ENCODE measurements at places on chromosomes 12 and 14.
A peak's percentile ranks its signal among the peaks of the same experiment; 100 is the strongest.

DNA sequence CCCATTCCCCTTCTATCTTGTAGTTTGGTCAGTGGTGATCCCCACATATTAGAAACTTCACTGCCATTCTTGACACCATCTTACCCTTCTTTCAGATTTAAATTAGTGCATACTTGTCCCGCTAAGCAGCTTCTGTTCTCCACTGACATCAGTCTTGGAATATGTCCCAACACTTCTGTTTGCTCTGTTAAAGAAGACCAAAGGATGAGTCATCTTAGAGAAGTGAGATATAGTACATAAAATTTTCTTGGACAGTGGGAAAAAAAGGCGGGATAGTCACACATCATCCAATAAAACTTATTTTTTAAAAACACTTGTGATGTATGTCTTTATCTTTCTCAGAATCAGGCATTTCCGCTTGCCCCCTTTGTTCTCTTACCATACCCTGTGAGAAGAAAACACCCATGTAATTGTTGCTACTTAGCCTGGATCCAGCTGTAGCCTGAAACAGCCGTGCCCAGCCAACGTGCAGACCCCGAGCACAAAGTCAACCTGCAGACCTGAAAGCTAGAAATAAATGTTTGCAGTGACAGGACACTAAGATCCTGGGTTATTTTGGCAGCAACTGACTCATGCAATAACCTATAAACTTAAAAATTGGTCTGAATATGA, 100.1 kb upstream of the PDE3A start:
- DNase-seq: no peak

GRCh38 chr12:107655281-107656065, 30.1 kb upstream of the PWP1 start:
- no peak for DNase-seq

- DNase-seq: no peak
Measured at GRCh38 chr12:110137786-110138185, 13.6 kb downstream of the IFT81 start.

DNA sequence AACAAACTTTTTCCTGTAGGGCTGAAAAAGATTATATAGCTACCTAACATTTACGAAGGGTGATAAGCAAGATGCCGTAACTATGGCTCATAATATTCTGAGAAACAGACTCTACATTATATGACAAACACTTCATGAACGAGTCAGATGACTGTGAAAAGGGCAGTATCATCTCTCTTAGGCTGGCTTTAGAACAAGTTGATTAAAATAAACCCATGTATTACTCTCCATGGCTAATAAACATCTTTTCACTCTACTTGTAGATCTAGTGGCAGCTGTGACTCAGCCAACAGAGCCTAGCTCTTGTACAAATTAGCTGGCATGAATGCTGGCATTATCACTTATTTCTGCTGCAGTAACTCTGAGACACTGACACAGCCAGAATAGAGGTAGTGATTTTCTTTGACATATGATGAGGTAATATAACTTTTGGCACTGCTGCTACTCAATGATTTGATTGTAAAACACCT, 47.1 kb downstream of the SLC2A13 start:
- DNase-seq: no peak

DNA sequence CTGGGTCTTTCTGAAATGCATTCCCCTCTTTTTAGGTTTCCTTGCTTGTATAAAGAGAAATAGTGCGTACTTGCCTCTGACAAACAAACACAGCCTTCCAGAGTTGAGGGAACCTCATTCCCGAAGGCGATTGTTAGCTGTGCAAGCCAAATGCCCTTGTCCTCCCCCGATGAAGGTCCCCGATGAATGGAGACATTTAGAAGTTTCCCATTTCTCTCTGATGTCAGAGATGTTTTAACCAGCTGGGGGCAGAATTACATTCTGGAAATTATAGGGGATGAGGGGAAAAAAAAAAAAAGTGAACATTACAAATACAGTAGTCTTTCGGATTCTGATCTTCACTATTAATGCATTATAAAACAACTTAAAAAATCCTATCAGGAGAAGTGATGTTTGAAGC, 366.8 kb downstream of the VRK1 start:
- DNase-seq: no peak

- no peak for DNase-seq
Measured at GRCh38 chr14:37673439-37673838, 78.0 kb downstream of the TTC6 start.

DNA sequence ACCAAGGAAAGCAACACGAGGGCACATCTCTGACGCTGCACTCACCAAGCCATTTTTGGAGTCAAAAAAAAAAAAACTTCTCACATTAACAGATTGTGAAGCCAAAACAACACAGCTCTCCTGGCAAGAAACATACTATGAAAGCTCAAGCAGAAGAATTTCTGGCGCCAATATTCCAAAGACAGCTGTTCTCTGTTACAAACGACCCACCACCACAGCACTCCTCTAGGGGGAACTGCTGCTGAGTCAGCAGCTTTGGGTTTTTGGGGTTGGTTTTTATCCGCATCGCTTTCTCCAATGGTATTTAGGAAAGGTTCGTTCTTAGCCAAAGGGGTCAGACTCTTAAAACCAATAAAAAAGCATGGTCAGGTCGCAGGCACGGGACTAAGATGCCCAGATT, 379.4 kb downstream of the RPS29 start:
- DNase-seq: no peak

- DNase-seq: no peak
Measured at GRCh38 chr14:20791597-20791996, 10.5 kb downstream of the RNASE6 start.

- no peak for DNase-seq
Measured at GRCh38 chr12:100356644-100357223, at the start of gene SLC17A8. TSS of gene SLC17A8 (plus strand) at chr12:100357074. CDS start at chr12:100357392, 318 bp downstream.

DNA sequence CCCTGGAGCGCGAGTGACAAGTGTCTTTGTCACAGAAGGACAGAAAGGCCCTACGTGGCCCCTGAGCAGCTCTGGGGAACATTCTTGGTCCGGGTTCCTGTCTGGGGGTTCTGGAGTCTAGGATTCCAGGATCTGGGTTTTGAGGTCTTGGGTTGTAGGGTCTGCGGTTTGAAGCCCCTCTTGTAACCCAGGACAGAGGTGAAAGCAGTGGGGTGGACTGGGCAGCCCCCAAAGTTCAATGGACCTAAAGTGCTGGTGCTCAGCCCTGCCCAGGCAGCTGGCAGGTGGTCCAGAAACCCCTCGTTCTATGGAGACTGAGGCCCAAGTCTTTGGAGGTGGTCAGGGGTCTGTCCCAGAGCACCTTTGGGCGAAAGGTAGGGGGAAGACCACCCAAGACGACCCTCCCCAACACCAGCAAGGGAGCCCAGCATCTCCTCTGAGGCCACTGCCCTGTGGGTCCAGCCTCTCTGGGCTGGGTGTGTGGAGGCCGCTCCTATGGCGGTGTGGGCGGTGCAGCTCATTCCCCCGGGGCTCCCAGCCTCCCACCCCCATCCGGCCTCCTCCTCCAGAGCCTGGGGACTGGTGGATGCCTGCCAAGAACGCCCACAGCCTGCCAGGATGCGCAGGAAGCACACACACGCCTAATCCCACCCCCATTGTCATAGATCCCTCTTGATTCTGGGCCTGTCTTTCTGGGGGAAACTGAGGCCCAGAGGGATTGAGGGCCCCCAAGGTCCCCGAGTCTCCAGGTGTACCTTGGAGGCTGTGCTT, 30.2 kb upstream of the ANKRD9 start:
- no peak for DNase-seq

DNA sequence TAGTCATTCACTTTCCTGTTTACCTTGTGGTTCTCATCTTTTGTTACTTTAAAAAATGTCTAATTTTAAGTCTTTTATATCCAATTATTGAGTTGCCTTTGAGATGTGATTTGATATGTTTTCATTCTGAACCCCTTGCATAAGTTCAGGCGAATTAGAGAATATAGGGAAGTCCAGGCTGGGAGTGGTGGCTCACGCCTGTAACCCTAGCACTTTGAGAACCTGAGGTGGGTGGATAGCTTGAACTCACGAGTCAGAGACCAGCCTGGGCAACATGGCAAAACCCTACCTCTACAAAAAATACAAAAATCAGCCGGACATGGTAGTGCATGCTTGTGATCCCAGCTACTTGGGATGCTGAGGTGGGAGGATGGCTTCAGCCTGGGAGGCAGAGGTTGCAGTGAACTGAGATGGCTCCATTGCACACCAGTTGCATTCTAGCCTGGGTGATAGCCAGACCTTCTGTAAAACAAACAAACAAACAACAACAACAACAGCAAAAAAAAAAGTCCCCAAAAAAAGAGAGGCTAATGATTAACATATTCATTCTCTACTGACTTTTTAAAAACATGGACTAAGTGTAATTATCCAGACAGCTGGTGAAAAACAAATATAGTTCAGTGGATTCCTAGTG, 451.1 kb upstream of the RGS6 start:
- no peak for DNase-seq

DNA sequence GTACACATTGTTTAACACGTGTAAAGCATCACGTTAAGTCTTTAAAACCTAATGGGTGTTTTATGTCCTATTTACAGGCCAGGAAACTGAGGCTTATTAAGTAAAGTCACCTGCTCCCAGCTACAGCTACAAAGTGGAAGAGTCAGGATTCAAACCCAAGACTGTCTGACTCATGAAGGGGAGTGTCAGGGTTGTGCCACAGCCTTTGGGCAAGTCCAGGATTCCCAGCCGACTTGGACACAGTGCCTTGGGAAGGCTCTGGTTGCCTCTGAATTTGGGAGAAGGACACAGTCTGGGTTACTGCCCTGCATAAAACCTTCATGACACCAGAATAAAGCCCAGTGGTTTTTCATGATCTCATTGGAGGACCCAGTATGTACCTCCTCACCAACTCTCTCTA, 7.3 kb downstream of the RNU4-2 start:
- DNase-seq: no peak

DNA sequence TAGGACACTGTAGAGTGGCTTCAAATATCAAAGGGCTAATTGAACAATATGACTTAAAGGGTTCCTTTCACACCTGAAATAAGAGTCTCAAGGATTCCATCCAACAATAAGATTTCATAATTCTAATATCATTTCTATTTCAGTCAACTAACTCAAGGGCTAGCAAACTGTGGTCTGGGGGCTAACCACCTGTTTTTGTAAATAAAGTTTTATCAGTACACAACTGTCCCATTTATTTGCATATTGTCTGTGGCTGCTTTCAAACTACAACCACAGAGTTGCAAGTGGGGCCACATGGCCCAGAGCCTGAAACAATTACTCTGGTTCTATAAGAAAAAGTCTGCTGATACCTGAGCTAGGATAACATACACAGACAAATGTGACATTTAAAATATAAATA, 29.1 kb downstream of the MED13L start:
- DNase-seq: no peak

DNA sequence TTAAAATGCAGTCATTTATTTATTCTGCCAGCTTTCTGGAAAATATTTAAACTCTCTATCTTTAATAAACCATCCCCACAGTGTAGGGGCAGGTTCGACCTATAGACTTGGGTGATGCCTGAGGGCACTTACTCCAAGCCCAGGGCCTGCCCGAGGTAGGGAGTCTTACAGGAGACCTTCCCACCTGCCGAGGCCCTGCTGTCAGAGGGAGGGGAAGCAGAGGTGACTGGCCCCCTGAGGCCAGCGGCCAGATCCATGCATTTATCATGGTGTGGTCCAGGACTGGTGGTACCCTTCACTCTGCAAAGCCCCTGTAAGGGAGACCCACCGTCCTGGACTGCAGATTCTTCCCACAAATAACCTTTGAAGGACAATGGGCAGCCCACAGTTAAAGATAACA, 7.6 kb downstream of the EML1 start:
- no peak for DNase-seq

DNA sequence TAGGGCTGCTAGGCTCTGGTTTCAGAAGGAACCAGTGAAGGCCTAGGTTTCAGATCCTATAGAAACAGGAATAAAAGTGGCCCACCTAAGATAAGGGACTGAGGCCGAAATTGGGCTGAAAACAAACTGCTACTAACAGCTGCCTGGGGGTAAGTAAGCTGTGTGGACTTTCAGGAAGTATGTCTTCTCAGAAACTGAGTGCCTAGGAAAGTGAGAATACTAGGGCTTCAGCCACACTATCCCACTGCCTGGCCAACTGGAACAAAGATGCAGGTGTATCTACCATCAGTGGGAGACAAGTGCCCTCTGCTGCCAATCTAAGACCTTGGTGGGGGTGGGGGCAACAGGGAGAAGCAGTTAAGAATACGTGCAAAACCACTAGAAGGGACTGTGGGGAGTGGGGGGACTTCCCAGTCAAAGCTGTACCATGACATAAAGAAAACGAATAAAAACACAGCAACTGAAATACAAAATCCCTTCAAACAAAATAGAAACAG, 82.5 kb downstream of the MED13L start:
- peak; percentile 7 for DNase-seq

- no peak for DNase-seq
Measured at GRCh38 chr14:71776471-71777360, 155.5 kb upstream of the RGS6 start.

GRCh38 chr12:65603438-65604351, 220.6 kb upstream of the HMGA2 start:
- no peak for DNase-seq

DNA sequence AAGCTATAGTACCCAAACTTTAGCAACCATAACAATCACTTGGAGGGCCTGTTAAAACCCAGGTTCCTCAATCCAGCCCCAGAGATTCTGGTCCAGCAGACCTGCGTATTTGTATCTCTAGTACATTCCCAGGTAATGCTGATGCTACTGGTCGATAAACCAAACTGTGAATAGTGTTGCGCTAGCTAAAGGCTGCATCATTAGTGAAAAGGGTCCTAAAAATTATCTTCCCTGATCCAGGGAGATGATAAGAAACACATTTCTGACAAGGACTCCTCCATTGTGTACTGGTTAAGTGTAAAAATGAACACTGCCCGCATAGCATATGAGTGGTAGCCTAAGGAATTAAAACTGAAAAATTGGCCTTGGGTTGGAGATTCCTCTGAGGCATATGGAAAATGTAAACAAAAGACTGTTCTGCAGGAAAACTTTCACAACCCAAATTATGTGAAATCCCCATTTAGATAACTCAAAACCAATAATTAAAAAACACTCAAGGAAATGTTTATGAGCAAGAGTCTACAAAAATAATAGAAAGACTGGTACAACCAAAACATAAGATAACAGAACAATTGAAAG, 322.7 kb downstream of the CEP128 start:
- DNase-seq: no peak

GRCh38 chr14:33612197-33612505, 338.7 kb downstream of the EGLN3 start:
- DNase-seq: no peak

- DNase-seq: peak; percentile 16
Measured at GRCh38 chr14:106039400-106039799, 513.0 kb downstream of the TMEM121 start.

- no peak for DNase-seq
Measured at GRCh38 chr14:77344377-77344996, 23.7 kb downstream of the GSTZ1 start.

Data from CD8-positive, alpha-beta T cell (primary cell).